Effector memory CD4-positive, alpha-beta T cell (primary cell): ENCODE measurements at places on chromosomes 4 and X.

GRCh38 chr4:29970626-29971025, 749.5 kb upstream of the PCDH7 start:
- no peaks in the 10 kb centered on the region for H3K27me3 ChIP-seq
- no peak overlapping the region for H3K4me3 ChIP-seq
- no peaks in the 10 kb centered on the region for H3K4me1 ChIP-seq
- no peak overlapping the region for H3K27ac ChIP-seq
- H3K36me3 ChIP-seq = no peaks in the 10 kb centered on the region

DNA sequence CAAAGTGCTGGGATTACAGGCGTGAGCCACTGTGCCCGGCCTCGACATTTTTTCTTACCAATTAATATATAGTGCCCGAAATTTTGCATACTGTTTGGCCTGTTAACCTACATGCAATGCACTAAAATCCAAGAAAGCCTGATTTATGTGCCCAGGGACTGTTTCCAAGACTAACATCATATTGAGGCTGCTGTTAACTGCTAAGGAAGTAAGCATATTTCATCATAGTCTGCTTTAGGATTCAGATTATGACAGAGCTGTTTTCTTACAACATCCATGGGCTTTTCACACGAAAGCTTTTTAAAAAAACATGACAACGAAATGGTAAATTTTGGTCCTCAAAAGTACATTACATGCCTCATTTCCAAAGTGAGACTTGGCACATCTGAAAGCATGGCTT, 84.4 kb downstream of the STOX2 start:
- no peak for DNase-seq
- H3K4me1 ChIP-seq = no peaks in the 10 kb centered on the region
- no peak overlapping the region for H3K27ac ChIP-seq
- no peaks in the 10 kb centered on the region for H3K27me3 ChIP-seq

DNA sequence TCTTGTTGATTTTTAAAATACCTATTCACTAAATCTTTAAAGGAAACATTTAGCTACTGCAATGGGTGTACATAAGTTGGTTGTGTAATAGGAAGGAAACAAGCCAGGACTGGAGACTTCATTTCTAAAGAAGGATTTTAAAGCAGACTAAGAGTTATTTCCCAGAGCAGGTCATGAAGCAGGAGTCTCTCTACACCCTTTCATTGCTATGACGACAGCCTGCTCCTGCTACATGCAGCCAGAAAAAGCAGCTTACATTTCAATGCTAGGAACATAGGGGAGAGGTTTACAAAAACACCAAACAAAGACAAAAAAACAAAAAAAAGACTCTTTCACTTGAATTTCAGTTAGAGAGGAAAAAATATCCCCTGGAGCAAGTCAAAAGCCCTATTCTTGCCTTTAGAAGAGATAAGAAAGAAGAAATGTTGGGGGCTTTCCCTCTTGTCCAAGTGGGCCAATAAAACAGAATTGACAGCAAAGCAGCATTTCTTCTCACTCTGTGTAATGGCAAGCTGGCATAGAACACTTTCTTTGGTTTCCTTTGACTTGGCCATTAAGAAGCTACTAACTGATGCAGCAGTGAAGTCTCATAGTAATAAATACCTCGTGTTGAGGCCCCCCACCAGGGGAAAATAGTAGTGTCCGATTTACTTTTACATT, 3.4 kb downstream of the SPARCL1 start:
- H3K27ac ChIP-seq = no peak overlapping the region
- DNase-seq = no peak
- no peaks in the 10 kb centered on the region for H3K27me3 ChIP-seq
- H3K4me1 ChIP-seq = no peaks in the 10 kb centered on the region

GRCh38 chr4:6112606-6113290, 87.6 kb downstream of the JAKMIP1 start:
- H3K4me3 ChIP-seq = no peak overlapping the region
- no peaks in the 10 kb centered on the region for H3K4me1 ChIP-seq
- DNase-seq = no peak
- H3K27ac ChIP-seq = no peak overlapping the region
- H3K27me3 ChIP-seq = no peaks in the 10 kb centered on the region

- H3K4me1 ChIP-seq = no peaks in the 10 kb centered on the region
- DNase-seq = no peak
- no peaks in the 10 kb centered on the region for H3K27me3 ChIP-seq
- H3K27ac ChIP-seq = no peak overlapping the region
Measured at GRCh38 chr4:3413675-3414420, 27.9 kb upstream of the HGFAC start.

GRCh38 chr4:139509727-139510410, 46.1 kb downstream of the SETD7 start:
- H3K27me3 ChIP-seq = no peaks in the 10 kb centered on the region
- no peaks in the 10 kb centered on the region for H3K4me1 ChIP-seq
- peaks cover 4% of the 10 kb centered on the region for H3K36me3 ChIP-seq
- no peak overlapping the region for H3K4me3 ChIP-seq
- DNase-seq = no peak

DNA sequence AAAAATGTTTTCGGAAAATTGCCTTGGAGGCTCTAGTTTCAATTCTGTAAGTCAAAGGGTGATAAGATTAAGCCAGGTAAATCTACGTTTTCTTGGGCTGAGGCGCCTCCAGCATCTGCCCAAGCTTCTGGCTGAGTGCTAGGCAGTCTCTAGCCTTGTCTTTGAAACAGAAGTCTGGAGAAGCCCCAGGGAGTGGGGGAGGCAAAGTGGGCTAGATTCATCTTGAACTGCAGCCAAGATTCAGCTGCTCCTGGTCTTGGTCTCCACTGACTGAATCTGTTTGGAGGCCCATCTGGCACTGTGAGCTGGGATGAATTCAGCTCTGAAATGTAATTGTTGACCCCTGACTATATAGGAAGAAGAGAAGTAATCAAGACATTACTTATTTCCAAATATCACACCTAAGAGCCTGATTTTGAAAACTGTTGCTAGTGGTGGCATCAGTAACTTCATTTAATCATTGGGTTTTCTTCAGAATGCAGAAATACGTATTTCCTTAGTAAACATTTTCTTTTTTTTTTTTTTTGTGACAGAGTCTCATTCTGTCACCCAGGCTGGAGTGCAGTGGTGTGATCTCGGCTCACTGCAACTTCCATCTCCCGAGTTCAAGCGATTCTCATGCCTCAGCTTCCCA, 187.3 kb upstream of the LEF1 start:
- no peaks in the 10 kb centered on the region for H3K36me3 ChIP-seq
- peak overlapping the region; percentile 67 for H3K27ac ChIP-seq
- no peak for DNase-seq
- H3K4me1 ChIP-seq = peaks cover 27% of the 10 kb centered on the region
- no peaks in the 10 kb centered on the region for H3K27me3 ChIP-seq

DNA sequence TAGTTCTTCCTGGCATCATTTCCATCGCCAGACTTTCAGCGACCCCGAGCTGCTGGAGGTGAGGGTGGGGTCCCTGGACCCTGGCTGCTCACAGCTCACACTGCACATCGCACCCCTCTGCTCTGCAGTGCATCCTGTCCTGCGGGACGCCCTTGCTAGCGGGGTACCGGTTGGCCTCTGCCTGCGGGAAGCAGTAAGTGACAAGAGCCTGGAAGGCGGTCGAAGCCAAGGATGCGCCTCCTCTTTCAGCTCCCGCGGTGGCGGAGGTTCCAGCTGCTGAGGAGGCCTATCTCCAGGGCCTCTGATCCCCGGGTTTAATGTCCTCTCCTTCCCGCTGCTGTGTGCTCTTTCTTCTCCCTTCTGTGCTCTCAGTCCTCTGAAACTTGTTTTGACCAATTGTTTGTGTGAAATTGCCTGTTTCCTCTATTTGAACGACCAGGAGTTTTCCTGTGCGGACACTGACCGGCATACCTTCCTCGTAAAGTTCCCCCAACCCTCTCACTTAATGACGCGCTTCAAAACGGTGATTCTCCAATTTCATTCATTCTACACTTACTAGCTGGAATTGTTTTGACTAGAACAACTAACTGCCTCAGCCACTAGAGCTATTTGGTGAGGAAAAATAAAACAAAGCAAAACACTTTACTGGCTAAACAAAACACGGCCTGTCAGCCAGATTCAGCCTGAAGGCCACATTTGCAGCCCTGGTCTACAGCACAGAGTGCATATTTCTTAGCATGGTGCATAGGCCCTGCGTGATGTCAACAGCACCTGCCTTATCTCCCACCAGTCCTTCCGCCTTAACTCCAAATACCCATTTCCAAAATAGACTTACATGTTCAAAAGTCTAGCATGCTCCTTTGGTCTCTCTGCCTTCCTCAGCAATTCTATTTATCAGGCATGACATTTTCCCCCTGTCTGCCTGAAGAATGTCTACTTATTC, 28.0 kb downstream of the MGAT4D start:
- no peaks in the 10 kb centered on the region for H3K36me3 ChIP-seq
- no peaks in the 10 kb centered on the region for H3K4me1 ChIP-seq
- H3K4me3 ChIP-seq = no peak overlapping the region
- H3K27ac ChIP-seq = no peak overlapping the region
- no peak for DNase-seq

- H3K36me3 ChIP-seq = no peaks in the 10 kb centered on the region
- no peak for DNase-seq
- no peaks in the 10 kb centered on the region for H3K27me3 ChIP-seq
- peak overlapping the region; percentile 34 for H3K27ac ChIP-seq
- H3K4me3 ChIP-seq = no peak overlapping the region
- peaks cover 6% of the 10 kb centered on the region for H3K4me1 ChIP-seq
Measured at GRCh38 chr4:23333556-23333945, 556.3 kb downstream of the PPARGC1A start.
